RPMI7951 (cell line): ENCODE measurements at places on chromosomes 7 and 10.

GRCh38 chr7:95585426-95585789, 10.9 kb downstream of the PDK4 start:
- no peak for DNase-seq

DNA sequence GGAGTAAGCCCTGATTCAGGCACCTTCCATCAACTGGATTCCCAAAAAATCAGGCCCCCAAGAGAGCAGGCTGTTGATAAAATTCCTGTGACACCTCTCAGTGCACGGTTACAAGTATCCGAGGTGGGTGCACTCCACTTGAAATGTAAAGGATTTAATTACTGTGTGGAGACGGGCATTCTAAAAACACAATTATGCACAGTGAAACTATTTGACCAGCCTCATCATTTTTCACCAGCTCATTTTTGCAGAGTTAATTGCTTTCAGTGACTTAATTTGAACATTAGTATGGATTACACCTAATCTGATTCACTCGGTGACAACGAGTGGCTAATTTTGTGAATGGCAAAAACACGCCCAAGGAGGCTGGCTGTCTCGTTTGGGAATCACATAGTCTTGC, 2.3 kb downstream of the FOXL3 start:
- no peak for DNase-seq

- DNase-seq, result peak; percentile 35
These were observed 9.8 kb upstream of the DENND2A start for GRCh38 chr7:140650367-140650766.

GRCh38 chr7:79284211-79284610, 169.3 kb downstream of the MAGI2 start:
- DNase-seq, result no peak

DNA sequence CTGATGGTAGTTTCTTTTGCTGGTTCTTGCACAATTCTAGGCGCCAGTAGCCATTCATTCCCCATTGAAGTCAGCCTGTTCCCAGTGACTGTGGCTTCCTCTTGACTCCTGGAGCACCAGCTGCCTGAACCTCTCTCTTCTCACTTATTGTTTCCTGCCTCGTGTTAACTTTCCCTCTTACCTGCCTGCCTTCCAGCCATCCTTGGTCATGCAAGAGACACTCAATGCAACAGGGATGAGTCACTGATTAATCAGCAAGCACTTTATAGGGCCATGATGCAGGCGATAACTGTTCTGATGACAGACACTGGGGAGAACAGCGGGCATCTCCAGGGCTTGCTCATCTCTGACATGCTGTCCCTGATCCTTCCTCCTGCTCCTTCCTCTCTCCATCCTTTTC, 122.0 kb downstream of the PLCE1 start:
- no peak for DNase-seq

- DNase-seq, result no peak
These were observed 7.1 kb downstream of the CPA5 start for GRCh38 chr7:130351791-130352090.

- no peak for DNase-seq
These were observed 572 bp upstream of the BHLHA15 start for GRCh38 chr7:98210513-98211220.

- no peak for DNase-seq
These were observed 56.0 kb downstream of the PTPRN2 start for GRCh38 chr7:158531661-158532060.

DNA sequence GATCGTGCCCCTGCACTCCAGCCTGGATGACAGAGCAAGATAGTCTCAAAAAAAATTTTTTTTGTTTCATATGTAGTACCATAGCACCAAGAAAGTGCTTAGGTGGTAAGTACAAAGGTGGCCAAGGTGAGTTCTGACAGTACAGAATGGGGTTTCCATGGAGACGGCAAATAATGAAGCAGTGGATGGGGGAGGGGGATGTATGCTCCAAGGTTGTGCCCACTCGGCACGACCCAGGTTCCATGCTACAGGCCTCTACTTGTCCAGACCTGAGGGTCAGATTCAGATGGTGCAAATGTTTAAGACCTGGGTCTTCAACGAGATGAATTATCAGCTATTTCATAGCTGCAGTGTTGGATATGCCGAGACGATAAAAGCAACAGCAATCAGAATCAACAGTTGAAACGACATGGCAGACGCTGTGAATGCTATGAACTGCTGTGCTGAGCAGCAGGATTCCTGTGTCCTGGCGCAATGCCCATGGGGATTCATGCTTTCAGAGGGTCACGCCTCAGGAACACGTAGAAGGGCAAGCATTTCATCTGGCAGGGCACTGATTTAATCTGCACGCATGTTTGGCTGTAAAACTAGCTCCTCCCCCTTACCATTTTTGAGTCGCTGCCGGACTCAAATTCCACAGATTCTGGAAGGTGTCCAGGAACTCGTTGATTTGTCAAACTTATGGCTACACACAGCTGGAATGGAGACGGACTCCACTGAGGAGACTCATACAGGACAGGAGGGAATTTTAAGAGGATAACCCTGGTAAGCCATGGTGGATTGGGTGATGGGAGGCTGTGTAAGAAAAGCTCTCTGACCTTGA, 256.5 kb downstream of the FRMD4A start:
- peak; percentile 100 for DNase-seq

DNA sequence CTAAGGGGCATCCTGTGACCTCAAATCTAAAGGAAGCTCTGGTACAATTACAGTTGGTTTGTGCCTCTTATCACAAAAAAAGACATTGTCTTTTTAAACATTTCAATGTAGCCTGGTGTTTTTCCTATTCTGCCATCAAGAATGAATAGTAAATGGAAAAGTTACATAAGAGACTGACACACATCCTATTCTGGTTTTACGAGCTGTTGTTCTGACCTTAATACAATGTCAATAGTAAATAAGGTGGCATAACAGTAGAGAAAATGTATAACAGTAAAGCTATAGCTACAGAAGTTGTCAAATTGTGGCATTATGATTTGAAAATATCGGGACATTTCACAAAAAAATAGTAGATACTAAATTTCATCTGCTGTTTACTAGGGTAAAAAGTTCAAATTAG, 88.4 kb downstream of the NT5C2 start:
- DNase-seq, result no peak

GRCh38 chr7:107505997-107506673, 36.3 kb downstream of the GPR22 start:
- peak; percentile 6 for DNase-seq

DNA sequence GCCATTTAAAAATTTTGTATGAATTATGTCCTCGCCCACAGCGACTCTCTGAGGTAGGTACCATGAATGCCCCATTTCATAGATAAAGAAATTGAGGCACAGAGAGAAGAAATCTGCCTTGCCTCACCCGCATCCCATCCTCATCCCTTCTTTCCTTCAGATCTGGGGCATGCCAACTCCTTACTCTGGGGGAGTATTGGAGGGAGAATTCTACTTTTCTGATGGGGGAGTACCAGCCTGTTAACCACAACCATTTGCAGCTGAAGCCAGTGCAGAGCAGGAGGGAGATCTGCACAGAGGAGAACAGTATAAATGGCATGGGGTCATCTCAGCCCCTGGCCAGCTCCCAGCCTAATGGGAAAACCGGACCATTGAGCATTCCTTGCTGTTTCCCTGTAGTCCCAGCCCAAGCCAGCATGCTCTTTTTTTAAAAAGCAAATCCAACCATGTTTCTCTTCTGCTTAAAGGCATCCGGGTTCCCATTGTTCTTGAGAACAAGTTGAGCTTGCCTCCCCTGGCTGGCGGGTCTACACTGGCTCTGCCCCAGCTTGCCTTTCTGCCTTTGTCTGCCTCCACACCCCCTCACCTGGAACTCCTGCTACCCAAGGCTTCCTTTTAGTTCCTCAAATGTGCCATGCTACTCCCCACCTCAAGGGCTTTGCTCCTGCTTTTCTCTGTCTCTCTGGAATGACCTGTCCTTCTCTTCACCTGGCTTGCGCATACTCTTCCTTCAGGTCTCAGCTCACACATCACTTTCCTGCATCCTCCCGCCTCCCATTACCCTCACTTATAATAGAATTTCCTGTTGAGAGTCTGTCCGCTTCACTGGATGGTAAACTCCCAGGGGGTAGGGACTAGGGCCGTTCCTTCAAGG, 8.8 kb upstream of the ZNF503 start:
- DNase-seq, result no peak

- DNase-seq, result no peak
These were observed 281.2 kb upstream of the KIAA1217 start for GRCh38 chr10:23927576-23928325.

- no peak for DNase-seq
These were observed 168.5 kb downstream of the LCOR start for GRCh38 chr10:97000487-97001182.

DNA sequence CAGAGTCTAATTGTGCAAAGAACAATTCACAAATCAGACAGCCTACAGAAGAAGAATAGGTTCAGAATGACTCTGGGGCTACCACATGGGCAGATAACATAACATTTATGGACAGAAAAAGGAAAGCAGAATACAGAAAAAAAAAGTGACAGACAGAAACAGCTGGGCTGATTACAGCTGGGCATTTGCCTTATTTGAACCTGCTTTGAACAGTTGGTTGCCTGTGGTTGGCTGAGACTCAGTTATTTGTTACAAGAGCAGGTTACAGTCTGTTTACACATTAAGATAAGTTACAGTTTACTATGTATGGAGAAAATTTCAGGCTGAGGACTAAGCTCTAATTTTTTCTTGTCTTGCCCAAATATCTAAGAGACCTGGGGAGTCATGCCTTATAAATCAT, 327.2 kb downstream of the GALNT17 start:
- DNase-seq, result no peak

DNA sequence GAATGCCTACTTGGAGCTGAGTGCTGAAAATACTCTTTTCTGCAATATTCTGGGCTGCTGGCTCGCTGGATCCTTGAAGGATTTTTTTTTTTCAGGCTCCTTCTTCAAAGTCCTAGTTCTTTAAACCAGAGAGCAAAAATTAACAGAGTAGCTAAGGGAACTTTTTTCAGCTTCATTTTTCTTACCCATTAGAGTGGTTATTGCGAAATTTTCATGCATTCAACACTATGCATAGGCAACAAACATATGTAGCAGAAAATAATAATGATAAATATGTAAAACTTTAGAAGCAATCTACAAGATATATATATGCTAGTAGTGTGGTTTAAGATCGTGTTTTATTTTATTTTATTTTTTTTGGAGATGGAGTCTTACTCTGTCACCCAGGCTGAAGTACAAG, 264.6 kb downstream of the SFMBT2 start:
- DNase-seq, result no peak

DNA sequence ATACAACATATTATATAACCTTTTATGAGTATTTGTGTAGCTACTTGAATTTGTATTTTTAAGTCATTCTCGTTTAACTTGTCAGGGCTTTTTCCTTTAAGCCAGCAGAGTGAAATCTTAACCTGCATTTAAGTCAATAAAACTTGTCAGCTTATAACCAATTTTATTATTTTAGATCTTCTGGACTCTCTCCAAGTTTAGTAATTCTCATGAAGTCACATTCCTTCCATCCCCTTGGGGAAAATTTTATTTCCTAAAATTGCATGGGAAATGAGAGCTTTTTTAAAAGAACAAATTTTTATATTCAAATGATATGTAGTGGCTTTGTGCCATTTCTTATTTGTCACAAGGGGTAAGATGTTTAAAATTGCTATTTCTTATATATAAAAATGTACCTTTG, 74.0 kb downstream of the SEPTIN7 start:
- DNase-seq, result no peak

DNA sequence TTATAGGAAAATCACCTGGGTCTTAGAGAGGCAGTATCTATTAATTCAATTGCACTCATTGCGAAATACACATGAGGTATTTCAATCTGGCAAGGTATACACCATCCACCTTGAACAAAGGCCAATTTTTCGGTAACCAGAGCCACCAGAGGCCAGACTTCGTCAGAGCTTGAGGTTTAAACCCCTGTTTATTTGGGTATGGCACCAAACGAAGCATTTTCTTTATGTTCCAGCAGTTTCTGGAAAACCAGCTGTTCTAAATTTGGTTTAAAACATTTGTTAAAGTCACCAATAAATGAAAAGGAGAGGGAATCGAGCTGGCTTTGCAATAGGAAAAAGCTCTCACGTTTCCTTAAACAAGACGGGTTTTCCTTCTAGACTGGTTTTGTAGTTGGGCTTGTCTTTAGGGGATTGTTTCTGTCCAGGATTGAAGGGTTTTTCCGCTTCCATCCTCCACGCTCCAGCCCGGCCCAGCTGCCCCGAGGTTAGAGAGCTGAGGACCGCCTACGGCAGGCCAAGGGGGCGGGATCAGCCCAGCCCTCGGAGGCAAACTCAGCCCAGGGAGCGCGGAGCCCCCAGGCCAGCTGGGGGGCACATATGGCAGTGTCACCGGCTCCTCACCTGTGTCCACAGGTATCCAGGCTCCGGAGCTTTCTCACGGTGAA, 539.4 kb upstream of the MGMT start:
- DNase-seq, result no peak

- no peak for DNase-seq
These were observed 122.6 kb downstream of the DKK1 start for GRCh38 chr10:52436664-52437063.

DNA sequence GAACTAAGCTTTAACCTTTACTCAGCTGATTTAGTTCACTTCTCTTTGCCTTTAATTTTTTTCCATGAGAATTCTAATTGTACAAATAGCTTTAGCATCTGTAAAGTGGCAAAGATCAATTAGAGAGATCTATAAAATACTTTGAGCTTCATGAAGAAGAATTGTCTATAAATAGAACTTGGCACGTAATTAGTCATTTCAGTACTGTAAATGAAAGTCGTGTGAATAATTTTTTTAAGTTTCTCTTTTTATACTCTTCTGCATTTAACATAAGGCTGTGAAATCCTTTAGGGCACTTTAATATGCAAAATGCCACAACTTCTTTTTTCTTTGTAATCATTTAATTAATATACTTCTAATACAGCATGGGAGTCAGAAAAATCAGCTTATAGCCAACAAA, 177.8 kb downstream of the CSTF2T start:
- DNase-seq, result no peak

DNA sequence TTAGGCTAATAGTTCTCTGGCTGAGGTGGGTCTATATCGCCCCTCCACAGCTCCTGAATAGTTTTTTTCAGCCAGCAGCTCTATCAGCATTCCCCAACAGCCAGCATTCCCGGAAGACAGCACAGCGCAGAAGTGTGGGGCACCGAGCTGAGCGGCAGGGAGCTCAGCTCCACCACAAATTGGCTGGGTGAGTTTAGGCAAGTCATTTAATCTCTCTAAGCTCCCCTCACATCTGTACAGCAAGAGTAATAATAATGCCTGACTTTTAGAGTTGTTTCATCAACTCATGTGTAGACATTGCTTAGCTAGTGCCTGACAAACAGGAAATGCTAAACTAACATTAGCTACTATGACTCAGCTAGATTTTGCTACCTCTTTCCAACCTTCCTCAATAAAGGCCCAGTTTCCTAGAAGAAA, 247.9 kb upstream of the PTN start:
- peak; percentile 55 for DNase-seq

DNA sequence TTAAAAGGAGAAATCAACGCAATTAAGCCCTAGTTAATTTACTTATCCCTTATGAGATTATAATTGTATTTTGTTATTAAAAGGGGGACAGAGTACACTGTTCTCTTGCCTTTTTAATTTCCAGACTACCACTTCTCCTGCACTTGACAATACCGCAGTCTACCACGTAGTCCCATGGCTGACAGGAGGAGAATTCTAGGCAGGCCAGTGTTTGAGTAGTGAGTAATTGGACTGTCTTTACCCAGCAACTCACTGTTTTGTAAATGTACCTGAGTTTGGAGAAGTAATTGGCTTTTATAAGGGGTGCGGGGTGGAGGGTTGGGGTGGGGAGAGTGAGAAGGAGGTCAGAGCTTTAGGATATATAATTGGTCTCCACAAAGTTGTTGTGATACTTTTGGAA, 85.4 kb downstream of the CFTR start:
- DNase-seq, result no peak

GRCh38 chr10:18008986-18009385, 57.3 kb downstream of the SLC39A12 start:
- no peak for DNase-seq
